ENCODE measurements at places on chromosomes 5 and 9.

GRCh38 chr9:108040783-108041182 is 551.2 kb upstream of the KLF4 start:
- DNase-seq = peak; percentile 62

- no peak for DNase-seq
Measured at GRCh38 chr5:18394443-18394804, 760.2 kb downstream of the TAF11L14 start.

GRCh38 chr9:127714951-127715469 is 453 bp downstream of the PTRH1 start:
- DNase-seq = peak; percentile 21

DNA sequence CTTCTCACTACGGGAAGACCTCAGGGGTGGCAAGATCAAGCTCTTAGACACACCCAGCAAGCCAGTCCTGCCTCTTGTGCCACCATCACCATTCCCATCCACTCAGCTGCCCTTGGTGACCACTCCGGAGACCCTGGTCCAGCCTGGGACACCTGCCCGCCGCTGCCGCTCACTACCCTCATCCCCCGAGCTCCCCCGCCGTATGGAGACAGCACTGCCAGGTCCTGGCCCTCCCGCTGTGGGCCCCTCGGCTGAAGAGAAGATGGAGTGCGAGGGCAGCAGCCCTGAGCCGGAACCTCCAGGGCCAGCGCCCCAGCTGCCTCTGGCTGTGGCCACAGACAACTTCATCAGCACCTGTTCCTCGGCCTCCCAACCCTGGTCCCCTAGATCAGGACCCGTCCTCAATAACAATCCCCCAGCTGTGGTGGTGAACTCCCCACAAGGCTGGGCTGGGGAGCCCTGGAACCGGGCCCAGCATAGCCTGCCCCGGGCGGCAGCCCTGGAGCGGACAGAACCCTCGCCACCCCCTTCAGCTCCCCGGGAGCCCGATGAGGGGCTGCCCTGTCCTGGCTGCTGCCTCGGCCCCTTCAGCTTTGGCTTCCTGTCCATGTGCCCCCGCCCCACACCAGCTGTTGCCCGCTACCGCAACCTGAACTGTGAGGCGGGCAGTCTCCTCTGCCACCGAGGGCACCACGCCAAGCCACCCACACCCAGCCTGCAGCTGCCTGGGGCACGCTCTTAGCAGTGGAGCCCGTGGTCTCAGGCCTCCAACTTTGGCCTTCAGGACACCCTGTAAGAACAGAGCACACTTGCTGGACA is 4.1 kb downstream of the TESK1 start:
- no peak for DNase-seq

Measured in EH (cell line).